ENCODE measurements at places on chromosomes 7 and 10.

GRCh38 chr10:45450866-45451265 is 76.8 kb downstream of the ALOX5 start:
- no peak for DNase-seq

DNA sequence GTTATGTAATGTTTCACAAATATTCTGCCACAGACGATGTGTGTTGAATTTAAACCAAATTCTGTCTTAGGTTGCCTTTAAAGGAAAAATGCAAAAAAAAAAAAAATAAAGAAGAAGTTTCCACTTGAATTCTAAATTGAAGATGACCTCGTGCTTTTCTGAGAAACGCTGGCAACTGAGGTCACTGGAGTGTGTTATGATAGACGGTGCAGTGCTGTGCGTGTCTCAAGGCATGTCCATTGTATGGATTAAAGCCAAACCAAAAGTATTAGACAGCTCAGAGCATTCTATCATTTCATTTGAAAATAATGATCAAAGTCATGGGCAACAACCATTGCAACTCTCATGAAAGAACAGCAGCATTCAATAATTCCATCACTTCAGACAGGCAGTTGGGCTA is 483.9 kb downstream of the GRM8 start:
- DNase-seq: no peak

DNA sequence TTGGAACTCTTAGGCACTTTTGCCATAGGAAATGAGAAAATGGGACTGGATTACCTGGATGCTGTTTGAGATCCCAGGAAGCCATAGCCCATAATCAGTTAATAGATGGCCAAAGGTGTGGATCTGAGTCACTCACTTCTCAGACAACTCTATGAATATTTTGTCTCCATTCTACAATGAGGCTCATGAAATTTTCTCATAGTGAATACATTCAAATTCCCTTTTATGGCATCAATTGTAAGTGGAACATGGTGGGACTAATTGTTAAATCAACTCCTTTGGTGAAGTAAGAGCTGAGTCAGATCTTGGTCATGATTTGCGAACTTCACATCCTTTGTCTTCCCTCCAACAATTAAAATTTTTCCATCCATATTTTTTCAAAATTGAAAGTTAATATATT is 222.1 kb downstream of the ARL4A start:
- DNase-seq: no peak

DNA sequence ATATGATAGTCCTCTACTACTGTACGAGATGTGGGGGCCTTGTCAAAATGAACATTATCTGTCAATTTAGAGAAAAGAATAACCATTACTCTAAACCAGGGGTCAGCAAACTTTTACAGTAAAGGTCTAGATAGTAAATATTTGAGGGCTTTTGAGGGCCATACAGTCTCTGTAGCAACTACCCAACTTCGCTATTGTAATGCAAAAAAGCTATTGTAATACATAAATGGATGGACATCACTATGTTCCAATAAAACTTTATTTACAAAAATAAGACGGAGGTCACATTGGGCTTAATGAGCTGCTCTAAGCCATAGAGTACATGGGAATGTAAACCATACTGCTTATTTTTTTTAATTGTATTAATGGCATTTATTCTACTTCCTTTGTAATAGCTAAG is 477.8 kb upstream of the GALNT17 start:
- no peak for DNase-seq

DNA sequence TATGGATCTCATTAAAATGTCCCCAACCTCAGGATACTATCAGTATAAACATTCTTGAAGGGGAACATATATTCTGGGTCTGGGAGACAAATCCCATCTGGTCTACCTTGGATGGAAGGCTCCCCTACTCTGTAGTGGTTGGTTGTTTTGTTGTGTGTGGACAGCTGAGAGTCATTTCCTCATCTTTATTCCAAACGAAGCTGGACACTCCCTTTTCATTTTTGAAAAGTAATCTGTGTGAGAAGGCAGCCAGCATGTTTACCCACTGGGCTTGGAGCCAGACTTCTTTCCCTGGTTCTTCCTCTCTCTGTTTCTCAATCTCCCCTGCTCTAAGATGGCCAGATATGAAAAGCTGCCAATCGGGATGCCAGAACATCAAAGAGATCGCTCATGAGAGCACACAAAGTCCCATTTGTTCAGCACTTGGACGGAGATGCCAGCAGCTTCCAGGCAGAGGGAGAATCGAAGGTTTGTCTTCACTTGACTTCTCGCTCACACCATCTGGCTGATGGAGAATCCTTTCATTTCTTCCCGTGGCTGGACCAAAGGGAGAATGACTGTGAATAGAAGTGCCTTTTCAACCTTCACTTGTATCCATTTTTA is 108.1 kb upstream of the AGR3 start:
- no peak for DNase-seq

GRCh38 chr10:92641492-92641891 is 48.3 kb upstream of the HHEX start:
- DNase-seq: no peak
